ENCODE measurements at places on chromosomes 1 and 21. TPM values are rescaled to one million over a fixed set of nuclear protein-coding genes. Genes with fewer than 3 reads are reported as not detected.

The NES gene
- total RNA-seq: 0.31 TPM

The SLC30A2 gene
- not detected for total RNA-seq

The MPZ gene
- 0.86 TPM for total RNA-seq

The COL16A1 gene
- total RNA-seq: 140 TPM

Data from hair follicular keratinocyte (primary cell).